ENCODE measurements at places on chromosomes 1 and 21.

- DNase-seq = no peak
These were observed 38.0 kb upstream of the UTS2 start for GRCh38 chr1:7890853-7891252.

DNA sequence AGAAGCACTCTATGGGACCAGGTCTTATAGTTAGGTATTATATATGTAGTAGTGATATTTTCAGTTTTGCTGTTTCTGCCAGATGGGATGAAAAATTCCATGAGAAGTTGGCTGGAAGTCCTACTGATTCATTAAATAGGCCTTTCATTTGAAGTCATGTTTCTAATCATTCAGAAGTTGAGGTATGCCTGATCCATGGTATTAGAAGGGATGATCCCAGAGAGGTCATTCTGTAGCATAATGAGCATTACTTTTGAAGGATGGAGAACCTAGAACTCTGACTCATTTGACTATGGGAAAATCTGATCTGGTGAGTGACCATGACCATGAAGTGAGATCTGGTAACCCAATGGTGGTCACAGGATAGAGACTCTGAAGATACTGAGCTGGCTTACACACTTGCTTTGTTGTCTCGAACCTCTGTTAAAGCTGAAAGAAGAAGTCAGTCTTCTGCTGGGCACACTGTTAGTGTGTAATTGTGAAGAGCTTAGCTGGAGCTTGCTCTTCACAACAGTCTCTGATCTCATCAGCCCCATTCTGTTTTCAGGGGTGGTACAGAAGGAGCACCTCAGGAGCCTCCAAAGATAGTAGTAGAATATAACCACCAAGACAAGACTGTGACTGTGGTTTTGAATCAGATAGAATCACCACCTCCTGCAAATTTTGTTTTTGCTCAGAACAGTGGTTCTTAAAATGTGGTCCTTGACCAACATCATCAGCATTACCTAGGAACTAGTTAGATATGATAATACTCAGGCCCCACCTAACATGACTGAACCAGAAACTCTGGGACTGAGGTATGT, 9.0 kb downstream of the MGST3 start:
- no peak for DNase-seq

- DNase-seq = no peak
These were observed 646.2 kb downstream of the SMYD3 start for GRCh38 chr1:245860657-245861544.

DNA sequence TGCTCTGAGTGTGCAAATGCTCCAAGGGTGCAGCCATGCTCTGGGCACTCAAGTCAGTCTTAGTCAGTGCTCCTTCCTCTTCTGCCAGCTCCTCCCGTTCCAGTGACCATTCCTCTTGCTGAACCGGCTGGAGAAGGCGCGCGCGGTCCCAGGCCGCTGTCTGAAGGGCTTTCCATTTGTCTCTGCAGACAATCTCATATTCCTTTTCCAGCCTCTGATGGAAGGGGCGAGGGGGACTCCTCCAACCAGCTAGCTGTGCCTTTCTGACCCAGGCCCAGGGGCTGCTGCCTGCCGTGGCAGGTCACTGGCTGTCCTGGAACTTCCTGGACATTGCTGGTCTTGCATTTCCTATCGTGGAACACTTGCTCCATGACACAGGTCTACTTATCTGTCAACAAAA, 67.5 kb downstream of the RIPK4 start:
- no peak for DNase-seq

- no peak for DNase-seq
These were observed 9.2 kb downstream of the IL12RB2 start for GRCh38 chr1:67316918-67317317.

DNA sequence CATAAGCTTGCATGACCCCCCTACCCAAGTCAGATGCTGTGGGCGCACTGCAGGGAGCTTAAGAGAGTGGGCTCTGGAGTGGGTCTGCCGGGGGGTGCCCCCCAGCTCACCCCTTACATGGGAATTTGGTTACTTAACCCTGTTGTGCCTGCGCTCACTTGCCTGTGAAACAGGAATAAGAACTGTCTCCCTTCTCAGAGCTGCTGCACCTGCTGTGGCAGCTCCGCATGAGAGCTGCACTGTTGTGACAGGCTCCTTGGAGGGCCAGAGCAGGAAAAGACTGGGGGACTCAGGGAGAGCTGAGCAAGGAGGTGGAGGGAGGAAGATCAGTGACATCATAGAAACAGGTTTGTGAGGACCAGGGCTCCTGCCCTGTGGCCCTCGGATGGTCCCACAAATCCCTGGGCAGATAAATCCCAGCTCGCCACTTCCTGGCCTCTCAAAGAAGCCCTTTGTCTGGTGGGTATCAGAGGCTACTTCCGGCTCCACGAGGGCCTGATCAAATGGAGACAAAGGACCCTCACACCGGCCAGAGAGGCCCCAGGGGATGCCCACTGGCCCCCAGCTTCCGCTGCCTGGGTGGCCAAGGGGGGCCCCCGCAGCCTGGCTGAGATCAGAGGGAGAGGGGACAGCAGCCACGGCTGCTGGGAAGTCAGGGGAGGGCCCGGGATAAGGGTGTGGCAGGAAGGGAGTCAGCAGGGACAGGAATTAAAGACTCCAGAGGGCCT, 28.9 kb upstream of the LAPTM5 start:
- no peak for DNase-seq

- DNase-seq = no peak
These were observed 24.0 kb upstream of the DENND1B start for GRCh38 chr1:197799271-197799670.

DNA sequence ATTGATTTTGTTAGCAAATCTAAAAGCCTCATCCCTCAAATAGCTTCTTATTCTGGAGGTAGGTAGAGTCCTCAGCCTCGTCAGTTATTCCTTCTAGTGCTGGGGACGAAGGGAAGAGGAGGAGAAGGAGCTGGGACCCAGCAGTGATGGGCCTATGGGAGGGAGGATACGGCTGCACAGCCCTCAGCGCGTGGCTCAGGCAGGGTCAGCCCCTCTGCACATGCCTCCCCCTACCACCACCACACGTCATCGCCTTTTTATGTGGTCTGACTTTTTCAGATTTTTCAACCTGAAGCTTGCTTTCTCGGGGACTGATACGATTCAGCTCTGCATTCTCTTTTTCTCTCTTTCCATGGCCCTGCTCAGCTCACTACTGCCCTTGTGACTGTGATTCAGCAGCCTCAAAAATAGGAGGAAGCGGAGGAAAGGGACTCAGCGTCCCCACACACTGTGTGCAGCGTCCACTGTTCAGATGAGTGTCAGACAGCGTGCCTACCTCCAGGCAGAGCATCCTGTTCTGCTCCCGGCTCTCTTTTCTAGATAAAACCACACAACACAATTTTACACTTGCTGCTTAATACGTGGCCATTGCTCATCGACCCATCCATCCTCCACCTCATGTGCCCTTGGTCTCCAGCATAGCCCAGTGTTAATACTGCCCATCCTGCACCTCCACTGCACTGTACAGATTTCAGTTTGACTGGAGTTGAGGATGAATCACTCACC, 827 bp downstream of the OR2B11 start:
- DNase-seq = no peak

- no peak for DNase-seq
These were observed 342.4 kb downstream of the VAV3 start for GRCh38 chr1:107622535-107622934.

GRCh38 chr1:8397511-8397910, 79.6 kb downstream of the SLC45A1 start:
- no peak for DNase-seq

- no peak for DNase-seq
These were observed 54.9 kb upstream of the ATF3 start for GRCh38 chr1:212553676-212554075.

- no peak for DNase-seq
These were observed 362.4 kb downstream of the NEGR1 start for GRCh38 chr1:71919811-71920509.

GRCh38 chr21:44730951-44731579, 19.7 kb upstream of the TSPEAR start:
- DNase-seq = no peak

DNA sequence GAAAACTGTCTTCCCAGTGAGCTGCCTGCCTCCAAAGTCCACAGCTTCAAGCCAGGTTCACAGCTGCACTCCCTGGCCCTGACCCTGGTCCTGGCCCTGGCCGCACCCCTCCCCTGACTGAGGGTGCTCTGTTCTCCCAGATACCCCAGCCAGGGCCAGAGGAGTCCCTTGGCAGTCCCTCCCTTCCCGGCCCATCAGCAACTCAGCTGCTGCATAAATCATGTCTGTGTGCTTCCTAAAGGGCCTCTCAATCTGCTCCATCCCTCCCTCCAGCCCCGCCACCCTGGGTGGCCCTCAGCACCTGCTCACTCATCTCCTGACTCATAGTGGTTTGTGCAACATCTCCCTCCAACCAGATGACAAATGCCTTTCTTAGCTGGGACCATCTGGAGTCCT, 24.8 kb upstream of the C1orf174 start:
- DNase-seq = no peak

GRCh38 chr1:154862907-154863306, 7.2 kb downstream of the KCNN3 start:
- DNase-seq = no peak

DNA sequence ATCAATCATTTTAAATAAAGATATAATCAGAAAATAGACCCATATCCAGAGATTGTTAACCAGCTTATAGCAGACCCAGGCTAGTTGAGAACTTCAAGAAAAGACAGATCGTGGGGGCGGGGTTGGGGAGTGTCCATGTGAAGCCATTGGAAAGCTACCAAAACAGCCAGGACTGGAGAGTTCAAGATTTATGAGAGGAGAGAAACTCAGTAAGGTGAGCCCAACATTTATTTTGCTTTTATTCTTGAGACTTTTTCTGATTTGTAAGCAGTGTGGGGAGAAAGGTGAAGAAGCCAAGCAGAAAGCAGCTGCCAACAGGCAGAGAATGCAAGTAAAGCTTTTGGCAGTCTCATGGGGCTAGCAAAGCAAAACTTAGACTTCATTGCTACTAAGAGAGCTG, 179.9 kb downstream of the VPS13D start:
- DNase-seq = no peak

- no peak for DNase-seq
These were observed 40.0 kb upstream of the RHOU start for GRCh38 chr1:228695015-228695955.

Measured in CD4-positive, alpha-beta T cell treated with Interleukin-2 at 100 ng/mL for 4 hours (primary cell).